ENCODE measurements at places on chromosomes 12 and 14. TPM values are rescaled to one million over a fixed set of nuclear protein-coding genes. Genes with fewer than 3 reads are reported as not detected.

- DNase-seq, result no peak
Measured at GRCh38 chr12:124898200-124898922, 16.1 kb downstream of the UBC start.

DNA sequence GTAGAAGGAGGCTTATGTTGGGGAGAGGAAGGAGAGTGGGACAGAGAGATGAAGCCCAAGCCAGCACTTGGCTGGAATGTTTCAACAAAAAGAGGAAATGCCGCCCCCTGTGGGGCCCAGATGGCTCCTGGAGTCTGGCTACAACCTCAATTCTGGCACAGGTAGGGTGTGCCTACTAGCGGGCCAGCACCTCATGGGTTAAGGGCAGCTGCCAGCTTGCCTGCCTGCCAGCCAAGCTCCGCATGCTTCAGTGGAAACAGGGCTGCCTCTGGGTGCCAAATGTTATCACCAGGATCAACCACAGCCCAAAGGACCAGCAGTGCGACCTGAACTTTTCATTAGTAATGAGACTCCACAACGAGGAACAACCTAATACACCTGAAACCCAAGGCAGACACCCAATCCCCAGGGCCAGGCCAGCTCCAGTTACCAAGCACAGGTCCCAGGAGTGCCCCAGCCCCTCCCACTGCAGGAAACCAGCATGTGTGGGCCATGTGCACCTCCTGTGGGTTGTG is 11.3 kb downstream of the RAB15 start:
- no peak for DNase-seq

APEX1 gene
- total RNA-seq, result 128 TPM

AQP6 gene
- total RNA-seq, result not detected

KRT85 gene
- under 0.01 TPM for total RNA-seq
